Naive B cell (primary cell): ENCODE measurements at places on chromosomes 3 and 15.

- no peak for DNase-seq
These were observed 41.6 kb downstream of the ACAN start for GRCh38 chr15:88844749-88845386.

- no peak for DNase-seq
These were observed 6.6 kb downstream of the DTWD1 start for GRCh38 chr15:49627407-49627877.

GRCh38 chr15:96243701-96244100 is 86.8 kb upstream of the NR2F2 start:
- DNase-seq: no peak

- DNase-seq: no peak
These were observed 410.3 kb downstream of the AGBL1 start for GRCh38 chr15:86489981-86490380.

GRCh38 chr3:195806916-195807231 is 4.9 kb downstream of the MUC4 start:
- no peak for DNase-seq

- no peak for DNase-seq
These were observed 153.6 kb downstream of the TMEM108 start for GRCh38 chr3:133191818-133192217.

DNA sequence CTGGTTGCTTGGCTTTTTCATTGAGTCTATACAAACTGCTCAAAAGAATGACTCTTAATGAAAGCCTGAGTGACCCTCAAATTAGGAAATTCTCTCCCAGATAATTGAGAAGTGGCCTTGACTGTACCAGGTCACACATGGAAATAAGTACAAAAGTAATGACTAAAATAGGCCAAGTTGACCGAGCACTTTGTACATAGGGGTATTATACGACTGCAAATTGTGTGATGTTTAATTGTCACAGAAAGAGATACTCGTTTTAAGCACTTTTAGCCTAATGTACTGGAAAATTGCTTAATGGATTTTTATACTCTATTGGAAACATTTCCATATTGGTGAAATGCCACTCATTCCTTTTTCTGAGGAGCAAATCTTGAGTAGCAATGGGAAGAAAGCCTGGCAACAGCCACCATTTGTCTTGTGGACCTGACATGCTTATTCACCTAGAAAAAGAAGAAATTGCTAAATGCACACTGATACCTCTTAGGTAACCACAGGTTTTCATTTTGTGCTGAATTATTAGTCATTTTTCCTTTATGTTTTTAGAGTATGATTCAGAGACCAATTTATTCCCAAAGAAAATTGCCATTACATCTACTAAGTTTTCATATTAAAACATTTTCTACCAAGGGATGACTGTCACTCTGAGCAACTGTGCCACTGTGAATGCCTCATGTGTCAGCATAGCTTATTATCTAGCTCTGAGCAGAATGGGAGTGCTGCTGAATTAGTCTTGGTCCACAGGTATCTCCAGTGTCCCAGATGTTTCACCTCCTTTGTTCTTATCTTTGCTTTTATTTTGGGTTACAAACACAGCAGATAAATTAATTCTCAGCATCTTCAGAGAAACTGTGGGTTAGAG is 8.9 kb upstream of the PXK start:
- DNase-seq: no peak

GRCh38 chr15:71611553-71612396 is 198.6 kb upstream of the NR2E3 start:
- no peak for DNase-seq

DNA sequence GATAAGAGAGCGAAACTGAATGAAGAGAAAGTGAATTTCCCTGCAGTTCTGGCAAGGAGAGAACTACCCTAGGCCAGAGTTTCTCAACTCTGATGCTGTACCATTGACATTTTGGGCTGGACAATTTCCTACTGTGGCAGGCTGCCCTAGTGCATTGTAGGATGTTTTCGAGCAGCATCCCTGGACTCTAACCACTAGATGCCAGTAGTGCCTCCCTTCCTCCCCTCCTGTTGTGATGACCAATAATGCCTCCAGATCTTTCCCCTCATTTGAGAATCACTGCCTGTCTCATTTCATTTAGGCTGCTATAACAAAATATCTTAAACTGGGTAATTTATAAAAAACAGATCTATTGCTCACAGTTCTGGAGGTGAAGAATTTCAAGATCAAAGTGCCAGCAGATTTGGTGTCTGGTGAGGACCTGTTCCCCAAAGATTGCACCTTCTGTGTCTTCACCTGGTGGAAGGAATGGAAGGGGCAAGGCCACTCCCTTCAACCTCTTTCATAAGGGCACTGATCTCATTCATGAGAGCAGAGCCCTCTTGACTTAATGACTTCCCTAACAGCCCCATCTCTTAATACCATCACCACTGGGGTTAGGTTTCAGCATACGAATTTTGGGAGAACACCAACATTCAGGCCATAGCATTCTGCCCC is 188.9 kb upstream of the MEIS2 start:
- no peak for DNase-seq

GRCh38 chr3:53881691-53882593 is at the start of gene ACTR8:
ACTR8 (minus strand) TSS chr3:53882152; CDS start chr3:53882101, 51 bp downstream.
- DNase-seq: peak; percentile 86

- no peak for DNase-seq
These were observed 964 bp upstream of the NCKIPSD start for GRCh38 chr3:48686538-48687219.

- no peak for DNase-seq
These were observed 649 bp upstream of the PIK3CB start for GRCh38 chr3:138835397-138835757.

- no peak for DNase-seq
These were observed 1.8 kb downstream of the TM4SF1 start for GRCh38 chr3:149375501-149376196.

DNA sequence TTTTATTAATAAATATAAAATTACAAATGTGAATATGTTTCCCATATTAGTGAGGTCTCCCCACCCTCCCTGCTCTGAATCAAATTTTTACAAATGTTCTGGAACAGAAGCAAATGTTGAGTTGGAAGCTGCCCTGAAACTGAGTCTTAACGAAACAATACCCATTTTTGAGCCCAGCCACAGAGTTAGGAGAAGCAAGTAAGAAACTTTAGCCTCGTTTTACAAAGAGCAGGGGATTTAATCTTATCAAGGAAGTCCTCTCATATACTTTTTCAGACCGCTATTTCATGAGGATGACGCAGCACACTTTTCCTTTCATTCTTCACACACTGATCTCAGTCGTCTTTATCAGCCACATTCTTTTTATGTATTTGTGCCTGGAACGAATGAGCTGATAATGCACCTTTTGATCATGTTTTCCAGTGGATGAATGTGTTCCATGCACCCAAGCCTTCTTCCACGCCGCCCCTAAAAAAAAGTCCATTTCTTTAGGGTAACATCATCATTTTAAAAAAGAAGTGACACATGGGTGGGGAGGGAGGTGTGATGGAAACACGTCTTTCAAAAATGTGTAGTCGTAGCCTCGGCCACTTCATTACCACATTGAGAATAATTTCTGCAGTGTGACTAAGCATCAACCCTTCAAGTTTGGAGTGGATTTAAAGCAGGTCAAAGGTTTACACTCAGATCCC is 48.1 kb downstream of the SETMAR start:
- DNase-seq: no peak

DNA sequence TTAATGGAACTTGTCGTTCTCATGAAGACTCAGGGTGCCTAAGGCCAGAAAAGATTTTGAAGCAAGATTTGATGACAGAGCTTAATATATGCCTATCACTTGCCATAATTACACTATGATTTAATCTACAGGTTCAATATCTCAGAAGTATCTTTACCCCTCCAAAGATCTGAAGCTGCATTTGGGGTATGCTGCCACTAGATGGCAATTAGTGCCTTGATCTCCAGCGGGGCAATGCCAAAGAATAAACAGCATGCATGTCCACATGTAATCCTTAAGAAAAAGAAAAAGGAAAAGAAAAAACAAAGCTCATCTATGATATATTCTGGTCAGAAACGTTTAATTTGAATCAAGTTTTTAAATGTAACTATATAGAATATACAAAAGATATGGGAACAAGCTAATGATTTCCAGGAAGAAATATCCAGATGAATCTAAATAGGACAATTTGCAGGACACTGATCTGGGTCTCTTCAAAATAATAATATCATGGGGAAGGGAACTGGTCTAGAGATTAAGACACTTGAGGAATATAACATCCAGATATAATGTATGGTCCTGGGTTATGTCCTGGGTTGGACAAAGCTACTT is 55.0 kb upstream of the SOX14 start:
- DNase-seq: no peak

DNA sequence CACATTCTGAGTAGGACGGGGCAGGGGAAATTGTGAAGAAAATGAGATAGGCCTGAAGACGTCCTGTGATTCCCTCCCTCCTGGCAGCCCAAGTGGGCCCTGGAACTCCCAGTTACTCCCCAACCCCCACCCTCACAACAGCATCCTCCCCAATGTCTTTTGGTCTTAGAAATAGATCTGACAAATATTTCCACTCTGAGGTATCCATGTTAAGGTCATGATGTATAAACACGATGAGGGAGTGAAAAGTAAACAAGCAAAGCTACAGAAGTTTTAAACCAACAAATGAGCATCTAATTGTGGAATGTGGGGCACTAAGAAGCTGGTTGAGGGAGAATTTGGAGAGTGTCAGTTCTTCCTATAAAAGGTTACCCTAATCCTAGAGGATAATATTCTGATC is 103.7 kb upstream of the AADACL2 start:
- no peak for DNase-seq

GRCh38 chr15:96270581-96271172 is 59.8 kb upstream of the NR2F2 start:
- no peak for DNase-seq

DNA sequence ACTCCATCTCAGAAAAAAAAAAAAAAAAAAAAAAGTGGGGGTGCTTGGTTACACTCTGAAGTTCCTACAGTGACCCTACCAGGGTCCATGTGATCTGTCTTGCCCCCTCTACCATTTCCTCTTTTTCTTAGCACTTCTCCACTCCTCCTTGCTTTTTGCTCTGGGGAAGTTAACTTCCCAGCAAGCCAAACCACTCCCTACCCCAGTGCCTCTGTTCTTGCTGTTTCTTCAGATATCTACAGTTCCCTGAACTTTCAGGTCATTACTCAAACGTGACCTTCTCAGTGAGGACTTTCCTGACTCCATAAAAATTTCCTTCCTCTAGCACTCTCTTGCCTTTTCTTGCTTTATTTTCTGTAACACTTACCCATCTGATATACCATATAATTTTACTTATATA is 61.1 kb upstream of the GCNT3 start:
- DNase-seq: no peak

- DNase-seq: no peak
These were observed 897.3 kb downstream of the TUSC7 start for GRCh38 chr3:117606866-117607265.
